ENCODE measurements at places on chromosomes 6 and 20.
A peak's percentile ranks its signal among the peaks of the same experiment; 100 is the strongest.

GRCh38 chr6:133756078-133756695 is 132.7 kb upstream of the TCF21 start:
- DNase-seq, result peak; percentile 65

DNA sequence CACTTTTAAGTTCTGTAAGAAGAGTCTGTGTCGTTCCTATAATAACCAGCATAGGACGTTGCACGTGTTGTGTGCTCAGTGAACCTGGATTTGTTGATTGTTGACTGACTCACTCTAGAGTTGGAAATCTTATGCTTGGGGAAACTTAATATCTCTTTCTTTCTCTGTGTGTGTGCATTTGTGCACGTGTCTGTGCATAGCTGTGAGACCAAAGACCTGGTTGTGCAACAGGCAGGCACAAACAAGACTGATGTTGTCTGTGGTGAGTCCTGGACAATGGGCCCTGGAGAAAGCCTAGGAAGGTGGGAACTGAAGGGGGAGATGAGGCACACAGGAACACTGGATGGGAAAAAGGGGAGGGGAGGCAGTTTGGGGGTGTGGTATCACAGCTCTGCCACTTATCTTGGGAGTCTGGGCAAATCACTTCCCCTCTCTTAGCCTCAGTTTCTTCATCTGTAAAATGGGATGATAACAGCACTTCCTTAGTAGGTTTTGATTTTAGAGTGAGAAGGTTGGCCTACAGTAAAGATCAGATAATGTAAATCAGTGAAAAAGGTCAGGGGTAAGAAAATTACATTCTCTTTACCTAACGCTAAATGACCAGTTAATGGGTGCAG is 8.4 kb downstream of the CD40 start:
- no peak for DNase-seq

DNA sequence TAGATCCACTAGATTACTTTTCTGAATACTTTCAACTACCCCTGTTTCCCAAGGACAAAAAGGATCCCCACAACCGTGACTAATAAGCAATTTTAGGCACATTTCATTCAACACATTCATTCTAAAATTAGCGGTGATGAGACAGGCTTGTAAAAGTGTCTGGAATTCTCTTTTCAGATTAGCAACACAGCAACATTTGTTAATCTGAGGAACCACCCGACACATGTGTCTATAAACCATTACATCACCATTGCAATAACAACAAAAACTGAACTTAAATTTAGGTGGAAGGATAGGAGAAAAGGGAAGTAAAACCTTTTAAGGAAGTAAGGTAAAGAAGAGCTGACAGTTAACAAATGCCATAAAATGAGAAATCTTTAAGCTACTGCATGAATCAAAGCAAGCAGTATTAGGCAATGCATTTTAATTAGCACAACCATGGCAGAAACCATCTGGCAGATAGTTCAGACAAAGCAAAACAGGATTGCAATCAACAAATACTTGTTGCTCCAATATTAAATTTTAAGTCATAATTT is 49.1 kb downstream of the MAP3K7 start:
- DNase-seq, result no peak

DNA sequence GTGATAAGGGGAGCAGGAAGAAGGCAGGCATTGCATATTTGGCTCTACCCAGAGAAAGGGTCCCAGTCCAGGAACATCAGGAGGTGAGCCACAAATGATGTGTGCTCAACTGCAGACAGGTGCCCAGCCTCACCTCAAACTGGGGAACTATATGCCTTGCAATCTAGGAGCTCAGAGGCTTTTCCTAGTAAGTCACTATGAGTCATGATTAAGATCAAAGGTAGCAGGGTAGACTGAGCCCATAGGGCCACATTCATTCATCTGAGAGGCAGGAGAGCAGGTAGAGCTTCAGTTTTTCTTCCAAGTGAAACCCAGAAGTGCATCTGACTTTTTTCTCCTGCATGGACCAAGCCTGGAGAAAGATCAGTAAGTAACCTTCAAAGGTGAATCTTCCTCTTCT is 31.3 kb downstream of the MARCKS start:
- DNase-seq, result no peak

DNA sequence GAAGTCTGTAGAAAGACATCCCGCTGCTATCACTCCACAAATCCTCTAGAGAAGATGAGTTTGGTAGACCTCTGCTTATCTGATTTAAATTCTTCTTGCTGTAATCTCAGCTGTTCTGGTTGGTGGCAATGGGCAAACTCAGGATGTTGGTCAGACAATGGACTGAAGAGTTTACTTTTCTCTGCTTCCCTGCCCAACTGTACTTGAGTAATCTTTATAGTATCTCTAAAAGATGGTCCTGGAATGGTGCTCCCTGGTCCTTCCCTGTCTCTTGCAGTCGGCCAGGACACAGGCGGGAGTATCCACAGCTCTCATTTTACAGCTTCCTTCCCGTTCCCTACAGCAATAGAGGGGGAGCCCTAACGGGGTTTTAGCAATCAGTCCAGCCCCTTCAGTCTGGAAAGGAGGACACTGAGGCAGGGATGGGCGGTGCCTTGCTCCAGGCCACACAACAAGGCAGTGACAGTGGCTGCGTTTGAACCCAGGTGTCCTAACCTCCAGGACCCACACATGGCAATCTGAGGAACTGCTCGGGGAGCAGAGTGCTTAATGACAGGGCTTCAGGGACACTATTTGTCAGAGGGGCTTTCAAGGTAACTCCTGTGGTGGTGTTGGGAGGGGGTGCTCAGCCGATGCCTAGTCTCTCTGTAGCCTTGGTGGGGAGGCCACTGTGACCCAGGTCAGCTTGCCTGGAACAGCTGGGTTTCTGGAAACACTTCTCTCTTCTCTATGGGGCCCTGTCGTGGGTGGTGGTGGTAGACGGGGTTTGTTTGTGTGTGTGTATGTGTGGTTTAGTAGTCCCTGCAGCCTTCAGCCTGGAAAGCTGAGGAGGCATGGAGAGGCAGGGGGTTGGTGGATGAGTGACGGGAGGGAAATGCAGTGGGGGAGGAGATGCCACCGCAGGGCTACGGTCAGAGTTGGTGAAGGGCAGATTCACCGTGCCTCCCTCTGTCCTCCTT is 9.5 kb upstream of the VEGFA start:
- no peak for DNase-seq

DNA sequence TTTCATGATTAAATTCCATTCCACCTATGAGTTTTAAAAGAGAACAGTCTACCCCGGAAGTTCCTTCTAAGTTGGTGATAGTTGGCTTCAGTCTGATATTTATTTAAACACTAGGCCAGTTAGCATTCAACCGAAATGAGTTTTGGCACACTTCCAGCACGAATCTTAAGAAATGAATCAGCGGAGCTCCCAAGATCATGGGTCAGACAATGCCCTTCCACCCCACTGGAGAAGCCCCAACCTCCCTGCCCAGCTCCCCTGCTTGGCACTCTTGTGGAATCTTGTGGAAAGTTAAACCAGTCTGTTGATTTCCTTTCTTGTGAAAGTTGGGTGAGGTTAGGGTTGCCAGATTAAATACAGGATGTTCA is 64.3 kb downstream of the MKKS start:
- peak; percentile 54 for DNase-seq

DNA sequence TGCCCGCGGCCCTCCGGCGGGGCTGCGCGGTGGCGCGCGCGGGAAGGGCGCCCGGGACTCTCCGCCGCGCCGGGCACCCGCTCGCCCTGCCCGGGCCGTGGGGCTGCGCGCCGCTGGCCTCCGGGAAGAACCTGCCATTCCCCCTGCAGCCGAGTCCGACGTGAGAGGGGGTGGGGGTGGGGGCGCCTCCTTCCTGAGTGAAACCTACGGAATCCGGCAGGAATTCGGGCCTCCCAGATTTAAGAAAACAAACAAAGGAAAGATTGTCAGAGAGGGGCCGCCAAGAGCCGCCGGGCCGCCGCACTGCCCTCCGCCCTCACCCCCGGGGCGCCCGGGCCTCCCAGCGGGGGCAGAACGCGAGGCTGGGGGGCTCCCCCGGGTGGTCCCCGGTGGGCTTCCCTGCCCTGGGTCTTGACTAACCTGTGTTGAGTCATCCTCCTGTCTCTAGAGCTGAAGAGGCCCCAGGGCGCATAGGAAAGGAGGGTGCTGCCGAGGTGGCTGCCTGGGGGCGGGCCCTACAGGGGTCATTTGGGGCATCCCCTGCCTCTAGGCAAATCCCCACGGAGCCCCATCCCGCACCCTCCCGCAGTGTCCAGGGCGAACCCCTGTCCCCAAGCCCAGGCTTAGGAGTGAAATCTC is 42.2 kb upstream of the FOXP4 start:
- no peak for DNase-seq

- DNase-seq, result no peak
Observed at GRCh38 chr20:20409331-20409730, 41.4 kb downstream of the INSM1 start.

DNA sequence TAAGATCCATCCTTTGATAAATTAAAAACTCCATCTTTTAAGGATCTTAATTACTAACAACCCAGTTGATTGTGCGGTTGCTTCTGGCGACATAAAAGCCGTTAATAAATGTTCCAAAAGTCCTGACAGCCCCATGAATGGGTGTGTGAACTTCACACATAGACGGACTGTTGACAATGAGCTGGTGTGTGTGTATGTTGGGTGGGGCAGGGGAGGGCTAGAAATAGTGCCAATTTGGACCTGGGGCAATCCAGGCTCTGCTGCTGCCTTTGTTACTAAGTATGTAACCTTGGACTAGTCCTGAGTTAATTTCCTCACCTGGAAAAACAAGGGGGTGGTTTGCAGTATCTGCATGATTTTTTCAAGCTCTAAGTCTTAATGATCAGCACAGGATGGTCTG is 4.2 kb downstream of the MAS1 start:
- DNase-seq, result no peak

- DNase-seq, result no peak
Observed at GRCh38 chr6:24957199-24957598, 21.4 kb upstream of the RIPOR2 start.

DNA sequence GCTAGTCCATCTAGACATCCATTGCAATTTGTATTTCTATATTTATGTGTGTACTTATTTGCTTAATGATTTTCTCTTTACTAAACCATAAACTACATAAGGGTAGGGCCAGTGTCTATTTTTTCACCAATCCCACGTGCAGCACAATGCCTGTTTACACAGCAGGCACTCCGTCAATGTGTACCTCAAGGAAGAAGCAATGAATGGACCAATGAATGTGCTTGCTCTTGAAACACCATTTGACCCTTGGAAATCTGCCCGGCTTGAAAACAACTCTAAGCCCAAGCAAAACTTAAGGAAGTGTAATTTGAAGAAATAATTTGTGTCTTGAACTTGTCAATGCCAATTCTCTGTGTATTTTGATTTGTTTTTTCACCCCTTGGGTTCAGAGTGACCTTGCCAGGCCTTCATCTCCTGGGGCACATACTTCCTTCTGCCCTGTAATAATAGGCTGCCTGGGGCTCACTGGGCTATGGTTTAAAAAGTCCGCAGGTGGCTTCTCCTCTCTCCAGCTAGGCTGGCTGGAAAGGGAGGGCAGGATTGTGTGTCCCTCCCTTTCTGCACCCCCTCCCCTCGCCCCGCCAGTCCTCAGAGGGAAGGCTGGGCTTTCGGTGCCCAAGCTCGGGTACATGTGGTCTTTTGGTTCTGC is 140.8 kb upstream of the ARMC2 start:
- DNase-seq, result no peak

All from HCEC 1CT (cell line).